Epithelial cell of prostate (primary cell): ENCODE measurements at places on chromosomes 3 and 15.
A peak's percentile ranks its signal among the peaks of the same experiment; 100 is the strongest.

DNA sequence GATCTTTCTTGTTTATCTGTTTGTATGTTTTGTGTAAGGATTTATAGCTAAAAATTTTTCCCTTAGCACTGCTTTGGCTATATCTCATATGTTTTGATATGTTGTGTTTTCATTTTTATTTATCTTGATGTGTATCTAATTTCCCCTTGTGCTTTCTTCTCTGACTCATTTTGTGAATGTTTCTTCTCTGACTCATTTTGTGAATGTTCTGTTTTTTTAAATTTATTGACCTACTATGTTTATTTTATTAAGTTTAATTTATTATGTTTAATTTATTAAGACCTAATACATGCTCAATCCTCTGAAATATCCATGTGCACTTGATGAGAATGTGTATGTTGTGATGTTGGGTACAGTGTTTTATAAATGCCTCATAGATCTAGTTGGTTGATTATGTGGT lies 793.5 kb upstream of the CADM2 start:
- no peak for DNase-seq

DNA sequence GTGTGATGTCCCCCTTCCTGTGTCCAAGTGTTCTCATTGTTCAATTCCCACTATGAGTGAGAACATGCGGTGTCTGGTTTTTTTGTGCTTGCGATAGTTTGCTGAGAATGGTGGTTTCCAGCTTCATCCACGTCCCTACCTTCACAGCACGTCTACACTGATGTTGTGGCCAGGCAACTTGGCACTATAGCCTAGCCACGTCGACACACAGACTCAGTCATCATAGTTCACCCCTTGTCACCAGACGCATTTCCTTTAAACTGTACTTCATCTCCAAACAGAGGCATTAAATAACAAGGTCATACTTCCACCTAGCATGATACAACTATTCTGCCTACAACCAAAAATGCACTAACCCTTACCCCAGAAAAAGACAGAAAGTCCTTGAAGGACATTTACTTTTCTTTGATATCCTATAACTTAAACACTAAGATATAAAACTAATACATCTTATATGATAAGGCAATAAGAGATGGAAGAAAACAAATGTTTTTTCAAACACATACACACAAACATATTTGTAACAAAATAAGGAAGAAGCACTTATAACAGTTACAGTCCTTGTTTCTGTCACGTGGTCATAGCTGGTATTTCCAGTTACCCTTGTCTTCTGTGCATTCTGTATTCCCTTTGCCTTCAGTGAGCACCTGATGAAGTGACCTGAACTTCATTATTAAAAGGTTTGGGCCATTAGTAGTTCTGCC lies 121.4 kb downstream of the KLF13 start:
- no peak for DNase-seq

DNA sequence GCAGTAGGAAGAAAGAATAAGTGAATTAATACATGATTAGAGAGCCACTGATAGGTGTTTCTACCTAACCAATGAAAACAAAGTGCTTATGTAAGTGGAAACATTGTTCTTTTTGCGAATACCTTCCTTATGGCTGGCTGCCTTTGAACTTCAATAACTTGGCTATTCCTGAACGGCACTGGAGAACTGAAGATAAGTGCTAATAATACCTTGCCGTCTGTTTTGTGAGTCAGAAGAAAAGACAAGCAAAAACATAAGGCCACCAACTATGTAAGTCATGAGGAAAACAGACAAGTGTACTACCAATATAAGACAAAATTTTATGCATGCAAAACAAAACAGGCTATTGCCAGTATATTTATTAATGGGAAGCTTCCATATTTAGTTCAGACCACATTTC lies 160.6 kb downstream of the SUCLG2 start:
- DNase-seq = no peak

DNA sequence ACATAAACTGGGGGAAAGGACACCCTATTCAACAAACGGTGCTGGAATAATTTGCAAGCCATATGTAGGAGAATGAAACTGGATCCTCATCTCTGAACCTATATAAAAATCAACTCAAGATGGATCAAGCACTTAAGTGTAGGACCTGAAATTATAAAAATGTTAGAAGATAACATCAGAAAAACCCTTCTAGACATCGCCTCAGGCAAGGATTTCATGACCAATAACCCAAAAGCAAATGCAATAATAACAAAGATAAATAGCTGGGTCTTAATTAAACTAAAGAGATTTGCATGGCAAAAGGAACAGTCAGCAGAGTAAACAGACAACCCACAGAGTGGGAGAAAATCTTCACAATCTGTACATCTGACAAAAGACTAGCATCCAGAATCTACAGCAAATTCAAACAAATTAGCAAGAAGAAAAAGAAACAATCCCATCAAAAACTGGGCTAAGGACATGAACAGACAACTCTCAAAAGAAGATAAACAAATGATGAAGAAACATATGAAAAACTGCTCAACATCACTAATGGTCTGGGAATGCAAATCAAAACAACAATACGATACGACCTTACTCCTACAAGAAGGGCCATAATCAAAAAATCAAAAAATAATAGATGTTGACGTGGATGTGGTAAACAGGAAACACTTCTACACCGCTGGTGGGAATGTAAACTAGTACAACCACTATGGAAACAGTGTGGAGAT lies 408.7 kb downstream of the CNTN6 start:
- no peak for DNase-seq

DNA sequence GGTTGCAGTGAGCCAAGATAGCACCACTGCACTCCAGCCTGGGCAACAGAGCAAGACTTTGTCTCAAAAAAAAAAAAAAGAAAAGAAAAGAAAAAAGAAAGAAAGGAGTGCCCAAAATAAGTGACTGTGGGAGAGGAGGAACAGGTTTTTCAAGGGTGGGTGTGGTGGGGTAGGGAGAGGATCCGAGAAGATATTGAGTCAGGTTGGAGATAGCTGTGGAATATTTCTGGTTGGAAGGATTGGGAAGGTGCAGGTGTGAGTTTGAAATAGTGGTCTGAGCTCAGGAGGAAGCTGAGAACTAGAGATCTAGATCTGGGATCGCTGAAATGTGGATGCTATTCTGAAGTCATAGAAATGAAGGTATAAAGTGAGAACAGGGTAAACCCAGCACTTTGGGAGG lies 7.8 kb downstream of the SCAMP2 start:
- DNase-seq = no peak

DNA sequence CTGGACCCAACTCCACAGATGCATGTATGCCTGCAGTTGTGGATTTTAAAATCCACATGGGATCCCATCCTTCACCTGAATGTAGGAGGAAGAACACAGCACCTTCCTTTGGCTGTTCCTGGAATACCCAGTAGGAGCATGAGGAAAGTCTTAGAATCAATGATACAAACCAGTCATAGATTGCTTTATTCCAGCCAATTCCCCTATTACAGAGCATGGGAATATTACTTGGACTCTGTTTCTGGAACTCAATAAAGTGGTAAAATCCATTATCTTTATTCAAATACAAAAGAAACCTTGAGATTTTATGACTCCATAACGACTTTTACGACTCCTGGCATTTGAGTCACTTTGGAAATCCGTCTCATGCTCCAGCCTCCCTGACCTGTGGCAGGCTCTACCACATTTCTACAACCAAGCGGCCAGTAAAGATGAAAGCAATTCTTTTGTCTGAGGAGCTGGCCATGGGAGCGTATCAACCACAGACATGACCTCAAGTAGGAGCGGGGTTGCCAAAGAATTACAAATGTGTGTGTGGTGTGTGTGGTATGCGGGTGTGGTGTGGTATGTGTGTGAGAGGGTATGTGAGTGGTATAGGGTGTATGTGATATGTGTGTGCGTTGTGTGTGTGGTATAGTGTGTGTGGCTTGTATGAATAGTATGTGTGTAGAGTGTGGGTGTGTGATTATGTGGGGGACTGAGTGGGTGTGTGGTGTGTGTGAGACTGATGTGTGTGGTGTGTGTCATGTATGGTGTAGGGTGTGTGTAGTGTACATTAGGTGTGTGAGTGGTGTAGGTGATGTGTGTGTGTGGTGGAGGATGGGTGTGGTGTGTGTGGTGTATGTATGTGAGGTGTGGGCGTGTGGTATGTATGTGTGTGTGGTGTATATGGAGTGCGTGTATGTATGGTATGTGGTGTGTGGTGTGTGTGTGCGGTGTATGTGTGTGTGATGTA lies 40.0 kb downstream of the ARRDC4 start:
- DNase-seq = peak; percentile 91

DNA sequence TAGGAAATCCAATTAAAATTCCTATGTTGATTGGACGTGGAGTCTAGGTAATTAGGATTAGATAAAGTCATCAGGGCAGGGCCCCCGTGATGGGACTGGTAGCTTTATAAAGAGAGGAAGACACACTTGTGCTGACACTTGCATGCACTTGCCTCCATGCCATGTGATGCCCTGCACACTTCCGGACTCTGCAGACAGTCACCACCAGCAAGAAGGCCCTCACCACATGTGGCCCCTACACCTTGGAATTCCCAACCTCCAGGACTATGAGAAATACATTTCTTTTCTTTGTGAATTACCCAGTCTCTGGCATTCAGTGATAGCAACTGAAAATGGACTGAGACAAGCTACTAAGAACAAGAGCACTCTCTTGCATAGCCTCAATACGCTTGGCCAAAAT lies 90.6 kb downstream of the CRYGS start:
- DNase-seq = no peak

DNA sequence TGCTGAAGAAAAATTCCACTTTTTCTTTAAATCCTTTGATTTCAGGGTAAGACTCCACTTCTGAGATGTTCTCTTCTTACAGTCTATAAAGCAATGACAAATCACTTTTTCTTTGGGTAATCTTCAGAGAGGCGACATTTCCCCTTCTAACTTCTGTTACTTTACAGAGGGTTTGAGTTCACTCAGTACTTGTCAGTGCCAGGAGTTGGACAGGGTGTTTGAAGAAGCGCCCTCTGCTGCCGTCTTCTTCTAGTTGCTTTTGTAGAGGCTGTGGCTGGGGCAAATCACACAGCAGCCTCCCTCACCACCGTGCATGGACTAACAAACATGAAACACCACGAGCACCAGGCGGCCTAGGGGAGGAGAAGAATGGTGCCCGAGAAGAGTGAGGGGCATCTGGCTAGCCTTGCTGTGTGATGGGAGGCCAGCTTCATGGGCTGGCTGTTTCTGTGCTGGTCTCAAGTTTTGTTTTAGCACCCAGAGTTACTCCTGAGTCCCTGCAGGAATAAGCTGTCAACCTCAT lies at the start of gene CD80:
CD80 (minus strand) TSS at position 174 of the 523 bp plus-strand sequence. CDS start 1,886 bp downstream, outside the sequence.
- no peak for DNase-seq

- no peak for DNase-seq
These were observed 575.4 kb downstream of the NTRK3 start for GRCh38 chr15:87681104-87681503.

GRCh38 chr15:44011238-44011854 lies 183.7 kb downstream of the FRMD5 start:
- no peak for DNase-seq
